ENCODE measurements at places on chromosomes 13 and 19.

- no peak for DNase-seq
These were observed 128.5 kb upstream of the TMTC4 start for GRCh38 chr13:100803091-100803490.

- DNase-seq: no peak
These were observed 23.0 kb downstream of the TEX101 start for GRCh38 chr19:43437712-43438111.

GRCh38 chr13:105814219-105814901, 721.1 kb downstream of the EFNB2 start:
- DNase-seq: no peak

GRCh38 chr19:35088131-35088913, 27.3 kb upstream of the FXYD3 start:
- DNase-seq: no peak

- DNase-seq: peak; percentile 66
These were observed 11.1 kb downstream of the SLC7A10 start for GRCh38 chr19:33214596-33214995.

DNA sequence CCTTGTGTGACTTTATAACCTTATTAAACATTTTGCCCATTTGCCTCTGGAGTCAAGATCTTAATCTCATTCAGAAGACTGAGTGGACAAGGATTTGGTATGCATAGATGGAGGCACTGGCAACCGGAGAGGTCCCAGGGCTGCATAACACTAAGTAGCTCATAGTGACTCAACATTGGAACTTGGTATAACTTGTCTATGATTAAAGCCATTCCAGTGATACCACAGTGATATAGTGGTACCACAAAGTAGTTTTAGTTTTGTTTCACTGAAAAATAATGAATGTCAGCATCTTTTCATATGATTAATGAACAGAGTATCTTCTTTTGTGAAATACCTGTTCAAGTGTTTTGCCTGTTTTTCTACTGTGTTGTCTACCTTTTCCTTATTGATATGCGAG, 26.4 kb downstream of the CDK8 start:
- DNase-seq: no peak

GRCh38 chr13:44652962-44653660, 77.0 kb upstream of the TSC22D1 start:
- DNase-seq: no peak

DNA sequence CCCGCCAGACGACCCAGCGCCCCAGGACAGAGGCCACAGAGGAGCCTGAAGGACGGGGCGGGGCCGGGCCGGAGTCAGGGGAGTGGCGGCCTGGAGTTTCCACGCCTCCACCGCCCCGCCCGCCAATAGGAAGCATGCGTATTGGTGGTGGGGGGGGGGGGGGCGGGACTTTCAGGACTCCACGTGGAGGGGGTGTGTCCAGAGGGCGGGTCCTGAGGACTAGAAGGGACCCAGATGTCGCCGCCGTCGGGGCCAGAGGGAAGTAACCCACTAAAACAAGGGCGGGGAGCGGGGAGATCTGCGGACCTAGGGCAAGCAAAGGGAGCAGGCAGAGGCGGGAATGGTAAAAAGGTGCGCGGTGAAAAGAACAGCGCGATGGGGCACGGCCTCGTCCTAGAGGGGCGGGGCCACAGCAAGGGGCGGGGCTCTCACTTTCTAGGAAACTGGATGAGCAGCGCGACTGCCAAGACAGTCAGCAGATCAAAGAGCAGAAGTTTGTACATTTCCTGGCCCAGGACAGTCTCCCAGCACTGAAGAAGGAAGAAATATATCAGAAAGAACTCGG, 2.8 kb upstream of the LENG1 start:
- peak; percentile 86 for DNase-seq

DNA sequence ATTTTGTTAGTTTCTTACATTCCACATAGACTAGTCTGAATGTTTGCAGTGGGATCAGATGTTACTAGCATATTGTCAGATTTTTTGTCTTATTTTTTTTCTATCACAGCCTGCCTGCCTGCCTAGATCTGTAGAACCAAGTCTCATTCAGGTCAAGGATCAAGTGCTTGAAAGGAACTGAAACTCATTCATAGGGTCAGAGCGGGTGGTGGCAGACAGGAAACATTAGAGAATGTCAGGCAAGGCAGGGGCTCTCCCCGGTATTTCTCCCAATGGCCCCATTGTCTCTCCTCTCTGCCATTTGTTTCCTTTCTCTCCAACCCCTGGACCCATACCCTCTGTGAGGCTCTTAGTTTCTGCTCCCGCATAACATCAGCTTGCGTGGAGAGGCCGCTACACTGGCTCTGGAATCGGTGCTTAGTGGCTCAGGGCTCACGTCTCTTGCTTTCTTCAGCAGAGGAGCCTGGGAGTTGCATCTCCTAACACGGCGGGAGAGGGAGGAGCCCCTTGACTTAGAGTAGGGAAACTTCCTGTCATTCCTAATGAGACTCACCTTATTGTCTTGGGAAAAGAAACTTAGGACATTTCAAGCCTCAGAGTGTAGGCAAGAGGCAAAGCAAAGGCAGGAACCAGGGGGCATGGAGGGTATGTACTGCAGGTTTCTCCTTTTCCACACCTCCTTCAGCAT, 35.6 kb upstream of the SPATA13 start:
- no peak for DNase-seq

- no peak for DNase-seq
These were observed 71.0 kb downstream of the RNF17 start for GRCh38 chr13:24834902-24835510.

- peak; percentile 95 for DNase-seq
These were observed 9.0 kb upstream of the MEIS3 start for GRCh38 chr19:47428177-47428894.

- DNase-seq: peak; percentile 83
These were observed 1.2 kb upstream of the DCT start for GRCh38 chr13:94480672-94481145.

DNA sequence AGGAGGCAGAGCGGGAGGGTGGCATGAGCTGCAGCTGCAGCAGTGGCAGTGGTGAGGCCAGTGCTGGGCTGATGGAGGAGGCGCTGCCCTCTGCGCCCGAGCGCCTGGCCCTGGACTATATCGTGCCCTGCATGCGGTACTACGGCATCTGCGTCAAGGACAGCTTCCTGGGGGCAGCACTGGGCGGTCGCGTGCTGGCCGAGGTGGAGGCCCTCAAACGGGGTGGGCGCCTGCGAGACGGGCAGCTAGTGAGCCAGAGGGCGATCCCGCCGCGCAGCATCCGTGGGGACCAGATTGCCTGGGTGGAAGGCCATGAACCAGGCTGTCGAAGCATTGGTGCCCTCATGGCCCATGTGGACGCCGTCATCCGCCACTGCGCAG, 2.0 kb downstream of the EGLN2 start:
- DNase-seq: no peak

- DNase-seq: no peak
These were observed 28.9 kb upstream of the USP12 start for GRCh38 chr13:27200413-27201070.

DNA sequence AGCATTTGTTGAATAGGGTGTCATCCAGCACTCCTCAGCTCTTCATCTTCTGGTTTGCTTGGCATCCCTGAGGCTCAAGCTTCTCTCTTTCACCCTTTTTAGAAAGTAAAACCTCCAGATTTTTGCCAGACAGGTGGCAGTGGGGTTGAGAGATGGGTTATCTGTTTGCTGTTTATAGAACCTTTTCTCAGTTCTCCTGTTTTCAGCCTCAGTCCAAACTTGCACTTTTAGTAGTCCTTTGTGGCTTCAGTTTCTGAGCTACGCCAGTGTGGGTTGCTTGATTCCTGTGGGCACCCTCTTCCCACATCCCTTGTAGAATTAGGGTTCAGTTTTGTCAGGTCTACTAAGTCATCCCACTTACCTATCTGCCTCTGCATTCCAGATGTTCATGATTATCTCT, 147.9 kb downstream of the PAN3 start:
- DNase-seq: no peak

DNA sequence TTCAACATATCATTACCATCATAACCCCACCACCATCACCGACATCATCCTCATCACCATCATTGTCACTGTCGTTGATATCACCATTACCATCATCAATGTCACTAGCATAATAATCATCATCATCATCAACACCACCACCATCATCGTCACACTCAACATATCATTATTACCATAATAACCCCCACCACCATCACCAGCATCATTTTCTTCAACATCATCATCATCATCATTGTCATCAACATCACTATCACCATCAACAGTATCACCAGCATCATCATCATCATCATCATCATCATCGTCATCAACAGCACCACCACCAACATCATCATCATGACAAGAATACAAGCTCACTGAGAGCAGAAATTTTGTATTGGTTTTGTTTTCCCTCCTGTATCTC, 83.8 kb downstream of the MBD3L1 start:
- no peak for DNase-seq

DNA sequence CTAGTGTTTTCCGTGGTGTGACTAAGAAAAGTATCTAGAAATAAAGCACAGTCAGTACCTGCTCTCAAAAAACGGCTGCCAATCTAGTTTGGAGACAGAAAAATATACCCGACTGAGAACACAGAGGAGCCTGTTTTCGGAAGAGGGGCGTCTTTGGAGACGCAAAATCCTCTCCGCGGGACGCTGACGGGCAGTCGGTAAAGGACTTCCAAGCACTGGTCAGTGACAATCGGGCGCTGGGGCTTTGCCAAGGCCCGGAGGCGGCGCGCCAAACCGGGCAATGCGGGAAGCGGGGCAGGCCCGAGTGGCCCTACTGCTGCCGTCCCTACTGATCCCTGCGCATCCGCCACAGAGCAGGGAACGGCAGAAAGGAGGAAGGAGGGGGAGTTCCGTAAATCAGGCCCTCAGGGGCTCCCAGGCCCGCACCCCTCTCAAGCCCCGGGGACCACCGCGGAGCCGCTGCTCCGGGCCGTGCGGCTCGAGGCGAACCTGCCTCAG, 588 bp upstream of the DPY19L3 start:
- DNase-seq: no peak

DNA sequence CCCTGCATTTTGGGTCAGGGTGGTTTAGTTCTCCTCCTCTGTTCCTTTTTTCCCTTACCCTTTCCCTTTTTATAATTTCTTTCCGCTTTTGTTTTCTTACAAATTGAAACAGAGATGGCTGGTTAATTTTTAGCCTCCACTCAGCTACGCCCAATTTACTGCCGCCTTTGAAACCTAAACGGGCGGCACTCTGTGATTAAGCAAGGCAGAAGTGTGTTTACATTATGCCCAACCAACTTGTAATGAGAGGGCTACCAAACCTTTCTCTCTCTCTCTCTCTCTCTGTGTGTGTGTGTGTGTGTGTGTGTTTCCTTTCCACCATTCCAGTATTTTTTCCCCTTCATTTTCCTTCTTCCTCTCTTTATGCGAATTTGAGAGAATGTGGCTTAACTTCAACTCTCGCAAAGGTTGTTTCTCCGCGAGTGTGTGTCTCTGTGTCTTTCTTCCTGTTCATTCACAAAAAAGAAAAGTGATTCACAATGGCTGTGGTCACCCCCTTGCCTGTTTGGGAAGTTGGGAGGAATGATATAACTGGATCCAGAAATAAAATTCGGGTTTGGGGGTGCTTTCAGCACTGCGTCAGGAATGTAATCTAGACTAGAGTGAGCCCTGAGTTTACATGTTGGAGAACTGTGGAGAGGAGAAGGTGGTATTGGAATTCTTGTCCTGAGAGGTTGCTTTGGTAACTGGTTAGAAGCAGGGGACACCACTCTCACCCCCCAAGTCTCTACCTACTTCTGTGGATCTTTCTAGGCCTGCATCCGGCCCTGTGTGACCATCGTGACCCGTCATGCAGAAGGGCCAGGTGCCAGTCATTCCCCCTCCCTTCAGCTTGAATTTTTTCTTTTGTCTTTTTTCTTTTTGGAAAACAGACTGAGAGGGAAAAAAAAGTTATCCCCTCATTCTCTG, 31.4 kb downstream of the NFIX start:
- DNase-seq: no peak

DNA sequence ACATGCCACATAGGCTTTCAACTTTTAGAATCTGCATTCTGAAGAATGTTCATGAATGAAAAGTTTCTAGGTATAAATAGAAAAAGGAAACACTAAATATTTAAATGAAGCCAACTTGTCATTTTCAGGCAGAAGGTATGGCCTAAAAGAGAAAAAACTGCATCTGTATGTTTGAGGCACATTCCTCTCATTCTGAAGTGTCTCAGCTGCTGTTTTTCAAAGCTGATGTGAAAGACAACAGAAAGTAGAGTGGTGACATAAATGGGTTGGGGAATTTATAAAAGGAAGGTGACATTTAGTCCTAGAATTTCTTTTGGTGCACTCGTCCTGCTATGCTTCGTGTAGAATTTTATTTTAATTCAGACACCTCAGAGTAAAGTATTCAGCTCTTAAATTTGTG, 539.6 kb upstream of the SLITRK5 start:
- no peak for DNase-seq

DNA sequence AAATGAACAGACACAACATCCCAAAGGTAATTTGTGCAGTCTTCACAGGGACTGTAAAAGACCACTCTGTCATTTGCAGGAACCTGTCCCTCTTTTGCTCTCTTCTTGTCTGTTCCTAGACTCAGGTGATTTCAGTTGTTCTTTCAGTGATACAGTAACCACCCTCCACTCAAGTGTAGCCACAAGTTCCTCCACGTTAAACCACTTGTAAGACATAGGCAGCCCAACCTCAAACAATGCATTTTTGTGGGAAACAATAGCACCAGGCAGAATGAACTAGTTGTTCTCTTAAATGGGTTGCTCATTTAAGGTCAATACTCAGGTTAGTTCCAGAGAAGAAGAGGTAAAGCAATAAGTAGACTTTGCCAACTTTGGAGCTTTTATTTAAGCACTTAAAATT, 359.4 kb downstream of the MZT1 start:
- no peak for DNase-seq

- DNase-seq: no peak
These were observed 511.7 kb downstream of the SLITRK6 start for GRCh38 chr13:85287528-85287927.

DNA sequence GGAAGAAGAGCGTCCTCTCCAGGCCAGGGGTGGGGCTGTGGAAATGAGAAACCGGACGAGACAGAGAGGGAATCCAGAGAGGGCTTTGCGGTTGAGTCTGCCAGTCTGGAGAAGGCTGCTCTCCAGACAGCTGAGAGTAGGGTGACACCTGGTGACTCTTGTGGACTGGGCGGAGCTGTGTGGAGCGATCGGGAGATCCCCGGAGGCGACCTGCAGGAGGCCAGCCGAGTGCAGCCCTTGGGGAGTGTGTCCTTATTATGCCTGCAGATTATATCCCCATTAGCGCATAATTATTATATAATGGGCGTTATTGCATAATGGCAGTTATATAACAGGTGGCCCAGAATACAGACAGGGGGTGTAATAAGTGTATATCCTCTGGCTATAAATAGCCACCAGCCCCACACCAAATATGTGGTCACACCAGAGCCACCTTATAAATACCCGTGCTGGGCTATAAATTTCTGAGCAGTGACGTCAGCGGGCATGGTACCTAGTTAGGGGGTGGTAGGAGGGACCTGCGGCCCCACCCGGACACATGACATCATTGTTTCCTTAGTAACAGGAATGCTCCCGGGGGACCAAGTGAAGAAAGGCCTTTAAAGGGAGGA, 41.2 kb downstream of the NFIX start:
- DNase-seq: peak; percentile 86

GRCh38 chr19:2113439-2114211, 16.9 kb downstream of the IZUMO4 start:
- DNase-seq: no peak

All from D341Med (cell line).